ENCODE measurements at places on chromosomes 7 and 10. TPM values are rescaled to one million over a fixed set of nuclear protein-coding genes. Genes with fewer than 3 reads are reported as not detected.

DOCK4 gene
- total RNA-seq: 13.2 TPM

NKX1-2 gene
- total RNA-seq: not detected

OGA gene
- 46.1 TPM for total RNA-seq

CYP2C8 gene
- not detected for total RNA-seq

IRF5 gene
- 13.3 TPM for total RNA-seq

RASSF4 gene
- 12.9 TPM for total RNA-seq

ASB15 gene
- total RNA-seq: not detected

TMEM236 gene
- total RNA-seq: not detected

RSPH10B gene
- total RNA-seq: not detected

ZNF488 gene
- 0.25 TPM for total RNA-seq

KIF11 gene
- 2.2 TPM for total RNA-seq

UNCX gene
- not detected for total RNA-seq

SLC26A4 gene
- 0.25 TPM for total RNA-seq

CUBN gene
- total RNA-seq: 0.16 TPM

ADAM12 gene
- 18.6 TPM for total RNA-seq

IGF2BP3 gene
- total RNA-seq: 39.0 TPM

HOXA1 gene
- total RNA-seq: 5.1 TPM

MCMBP gene
- 36.1 TPM for total RNA-seq

ENTPD1 gene
- total RNA-seq: 0.16 TPM

NOS3 gene
- 2.0 TPM for total RNA-seq

KLF6 gene
- 63.8 TPM for total RNA-seq

TEX36 gene
- total RNA-seq: not detected

OR2A12 gene
- total RNA-seq: not detected

PTN gene
- total RNA-seq: 13.8 TPM

RET gene
- 0.65 TPM for total RNA-seq

OPN4 gene
- not detected for total RNA-seq

MASTL gene
- 4.9 TPM for total RNA-seq

BUD31 gene
- total RNA-seq: 65.4 TPM

EMX2 gene
- 2.3 TPM for total RNA-seq

STAMBPL1 gene
- 18.9 TPM for total RNA-seq

ADARB2 gene
- total RNA-seq: 0.81 TPM

LIPK gene
- total RNA-seq: not detected

ADCY1 gene
- 0.51 TPM for total RNA-seq

DDX56 gene
- 56.5 TPM for total RNA-seq

ZCCHC24 gene
- total RNA-seq: 10.3 TPM

ITGB8 gene
- 46.4 TPM for total RNA-seq

DKK1 gene
- total RNA-seq: 13.7 TPM

TMEM139 gene
- total RNA-seq: 30.2 TPM

ACTL6B gene
- total RNA-seq: not detected

ANXA8L1 gene
- total RNA-seq: 4.2 TPM

ADRB1 gene
- total RNA-seq: not detected

ADO gene
- total RNA-seq: 27.9 TPM

TMEM130 gene
- 1.0 TPM for total RNA-seq

CAV1 gene
- total RNA-seq: 69.3 TPM

TAF6 gene
- total RNA-seq: 62.0 TPM

CLCN1 gene
- total RNA-seq: not detected

CALML3 gene
- not detected for total RNA-seq

INTS15 gene
- total RNA-seq: 29.5 TPM

CRYGN gene
- total RNA-seq: not detected

STEAP1B gene
- total RNA-seq: 0.13 TPM

SNX10 gene
- 3.9 TPM for total RNA-seq

GJD4 gene
- total RNA-seq: not detected

ACHE gene
- 0.51 TPM for total RNA-seq

GLRX3 gene
- total RNA-seq: 55.4 TPM

IDI2 gene
- total RNA-seq: not detected

FGL2 gene
- not detected for total RNA-seq

AGR2 gene
- 1.6 TPM for total RNA-seq

MBL2 gene
- not detected for total RNA-seq

Measured in mesangial cell (primary cell).